ENCODE measurements at places on chromosomes 6 and 20.

DNA sequence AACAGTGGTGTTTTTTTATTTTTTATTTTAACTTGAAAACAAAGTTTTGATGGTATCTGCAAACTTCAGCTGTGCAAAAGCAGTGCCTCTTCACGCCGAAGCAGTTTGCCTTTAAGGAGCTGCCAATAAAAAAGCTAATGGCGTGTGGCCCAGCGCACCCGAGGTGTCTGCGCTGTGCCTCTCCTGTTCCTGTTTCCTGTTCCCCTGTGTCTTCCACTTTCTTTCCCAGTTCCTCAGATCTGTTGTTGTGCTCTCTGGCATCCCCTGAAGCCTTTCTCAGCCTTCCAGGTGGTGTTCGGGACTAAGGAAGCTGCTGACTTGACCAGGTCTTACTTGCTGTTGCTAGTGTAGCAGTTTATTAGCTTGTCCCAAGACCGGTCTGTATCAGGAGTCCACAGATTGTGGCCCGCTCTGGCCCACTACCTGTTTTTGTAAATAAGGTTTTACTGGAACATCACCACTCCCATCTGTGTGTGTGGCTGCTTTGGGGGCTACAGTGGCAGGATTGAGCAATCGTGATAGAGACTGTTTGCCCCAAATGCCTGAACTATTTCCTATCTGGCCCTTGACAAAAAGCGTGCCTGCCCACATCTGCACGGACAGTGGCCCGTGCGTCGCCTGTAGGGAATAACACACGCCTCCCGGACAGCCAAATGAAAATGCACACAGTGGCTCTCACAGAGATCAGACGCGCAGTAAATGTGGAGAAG, 178.3 kb downstream of the TMEM242 start:
- no peak for DNase-seq

GRCh38 chr20:46362921-46363867, 43.2 kb downstream of the ELMO2 start:
- DNase-seq: no peak

DNA sequence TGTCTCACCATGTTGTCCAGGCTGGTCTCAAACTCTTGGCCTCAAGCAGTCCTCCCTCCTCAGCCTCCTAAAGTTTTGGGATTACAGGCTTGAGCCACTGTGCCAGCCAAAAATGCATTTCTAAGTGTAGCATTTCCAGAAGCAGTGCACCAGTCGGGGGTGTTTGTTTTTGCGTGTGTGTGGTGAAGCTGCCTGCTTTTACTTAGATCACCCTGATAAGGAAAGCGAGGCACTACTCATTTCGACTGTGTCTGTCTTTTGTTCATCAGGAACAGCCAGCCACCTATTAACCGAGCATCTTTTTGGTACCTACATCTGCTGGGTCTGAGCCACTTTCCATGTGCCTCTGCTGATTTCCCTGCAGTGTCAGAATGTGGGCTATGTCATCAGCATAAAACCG, 18.7 kb downstream of the SIRT5 start:
- no peak for DNase-seq

GRCh38 chr6:20722455-20722854, 188.2 kb downstream of the CDKAL1 start:
- DNase-seq: no peak

- DNase-seq: no peak
Measured at GRCh38 chr6:105981002-105981887, 104.9 kb upstream of the PRDM1 start.

DNA sequence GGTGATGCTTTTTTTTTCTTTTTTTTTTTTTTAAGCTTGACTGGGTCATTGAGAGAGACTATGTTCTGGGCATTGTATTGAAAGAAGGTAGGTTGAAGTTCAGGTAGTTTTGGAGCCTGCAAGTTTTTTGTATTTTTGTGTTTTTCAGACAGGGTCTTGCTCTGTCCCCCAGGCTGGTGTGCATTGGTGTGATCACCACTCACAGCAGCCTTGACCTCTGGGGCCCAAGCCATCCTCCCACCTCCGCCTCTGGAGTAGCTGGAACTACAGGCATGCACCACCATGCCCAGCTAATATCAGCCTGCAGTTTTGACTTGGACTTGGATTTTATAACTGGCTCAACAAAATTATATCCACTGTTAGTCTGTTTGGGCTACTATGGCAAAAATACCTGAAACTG, 31.7 kb upstream of the TFAP2A start:
- no peak for DNase-seq

DNA sequence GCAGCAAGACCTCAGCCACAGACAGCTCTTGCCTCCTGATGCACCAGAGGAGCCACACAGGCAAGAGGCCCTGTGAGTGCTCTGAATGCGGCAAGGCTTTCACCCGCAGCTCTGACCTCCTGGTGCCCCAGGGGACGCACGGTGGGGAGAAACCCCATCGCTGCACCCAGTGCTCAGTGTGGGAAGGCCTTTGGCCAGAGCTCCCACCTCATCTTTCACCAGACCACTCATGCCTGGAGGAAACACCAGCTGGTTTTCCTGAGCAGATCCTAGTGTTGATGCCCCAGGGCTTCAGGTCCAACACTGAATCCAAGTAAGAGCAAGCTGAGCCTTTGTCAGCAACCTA, 37.0 kb upstream of the XRN2 start:
- no peak for DNase-seq

DNA sequence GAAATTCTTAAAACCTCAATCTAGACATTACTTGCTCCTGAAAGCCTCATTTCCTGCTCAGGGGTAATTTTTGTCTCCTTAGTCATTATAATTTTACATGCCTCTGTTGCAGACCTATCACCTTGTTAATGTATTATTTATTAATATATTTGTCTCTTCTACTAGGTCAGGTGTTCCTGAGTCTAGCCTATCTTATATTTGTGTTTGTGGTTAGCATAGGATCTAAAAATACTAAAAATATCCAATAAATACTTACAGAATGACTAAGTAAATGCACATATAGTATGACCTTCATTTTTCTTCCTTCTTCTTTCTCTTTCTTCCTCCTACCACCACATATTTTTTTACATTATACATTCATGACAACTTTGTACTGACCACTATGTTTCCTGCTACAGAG, 268.9 kb upstream of the HS3ST5 start:
- DNase-seq: no peak

DNA sequence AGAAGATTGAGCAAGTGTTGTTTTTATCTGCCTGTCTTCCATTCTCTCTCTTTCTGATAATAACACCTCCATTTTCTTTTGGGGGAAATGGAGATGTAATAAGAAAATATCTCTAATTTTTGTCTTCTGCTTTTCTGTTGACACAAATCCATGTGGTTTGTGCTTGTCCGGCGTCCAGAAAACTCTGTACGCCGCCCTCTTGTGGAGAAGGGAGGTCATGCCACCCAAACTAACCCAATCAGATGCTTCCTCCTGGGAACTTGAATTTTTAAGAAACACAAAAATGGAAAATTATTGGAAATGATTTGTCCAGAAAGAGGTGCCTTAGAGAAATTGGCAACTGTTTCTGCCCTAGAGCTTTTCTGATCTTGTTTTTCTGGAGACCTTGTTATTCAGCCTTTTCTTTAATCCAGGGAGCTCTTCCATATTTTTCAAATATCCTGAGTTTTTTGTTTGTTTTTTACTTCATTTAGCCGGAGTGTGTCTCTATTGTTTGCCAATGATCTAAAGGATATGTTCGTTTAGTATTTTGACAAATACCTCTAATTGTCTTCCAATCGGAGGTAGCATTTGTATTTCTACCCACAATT, 17.8 kb upstream of the FNDC1 start:
- DNase-seq: no peak

DNA sequence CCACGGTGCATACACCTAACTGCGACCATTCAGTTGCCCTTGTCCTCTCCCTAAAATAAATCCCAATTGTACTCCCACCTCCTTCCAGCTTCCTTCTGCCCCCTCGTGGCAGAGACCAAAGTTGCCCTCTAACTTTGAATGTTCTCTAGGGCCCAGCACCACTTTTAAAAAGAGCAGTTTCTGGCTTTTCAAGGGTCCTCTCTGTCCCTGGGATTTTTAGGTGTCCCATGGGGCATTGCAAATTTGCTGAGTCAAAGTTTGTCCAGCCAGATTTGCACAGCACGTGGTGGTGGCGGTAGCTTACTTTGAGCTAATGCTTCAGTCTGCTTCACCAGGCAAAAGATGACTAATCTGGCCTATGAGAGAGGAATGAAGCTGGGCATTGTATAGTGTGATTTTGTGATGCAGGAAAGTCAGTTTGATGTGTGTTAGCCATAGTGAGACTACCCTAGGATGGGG, 100.2 kb downstream of the PERP start:
- DNase-seq: no peak

GRCh38 chr20:3751675-3752385, 15.7 kb downstream of the ADISSP start:
- DNase-seq: no peak

DNA sequence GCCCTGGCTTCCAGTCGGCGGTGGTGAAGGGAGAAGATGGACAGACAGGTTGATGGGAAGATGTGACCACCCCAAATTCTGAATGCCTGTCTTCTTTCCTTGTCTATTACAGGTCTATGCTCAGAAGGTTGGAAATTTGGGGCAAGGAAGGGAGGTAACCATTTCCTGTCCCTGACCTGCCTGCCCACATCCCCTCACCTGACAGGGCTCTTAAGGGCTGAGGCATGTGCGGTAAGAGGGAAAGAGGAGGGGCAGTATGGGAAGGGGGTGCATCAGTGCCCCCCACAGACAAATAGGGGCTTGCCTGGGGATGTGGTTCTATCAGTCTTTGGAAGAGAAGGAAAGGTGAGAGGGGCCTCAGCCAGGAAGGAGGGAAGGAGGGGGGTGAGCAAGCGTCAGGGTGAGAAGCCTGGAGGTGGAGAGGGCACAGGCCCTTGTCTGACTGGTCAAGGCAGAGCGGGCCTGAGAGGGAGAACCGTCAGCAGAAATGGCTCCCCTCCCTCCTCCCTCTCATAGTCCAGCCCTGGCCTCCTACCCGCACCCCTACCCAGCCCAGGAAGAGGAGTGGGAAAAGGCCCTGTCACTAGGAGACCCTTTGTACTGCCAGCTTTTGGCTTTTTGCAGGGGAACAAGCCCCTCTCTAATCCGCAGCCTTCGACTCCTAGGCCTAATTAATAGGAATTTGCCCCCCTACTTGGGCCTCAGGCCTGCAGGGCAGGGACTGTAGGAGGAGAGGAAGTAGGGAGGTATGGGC, 104.4 kb upstream of the FOXP4 start:
- DNase-seq: no peak

DNA sequence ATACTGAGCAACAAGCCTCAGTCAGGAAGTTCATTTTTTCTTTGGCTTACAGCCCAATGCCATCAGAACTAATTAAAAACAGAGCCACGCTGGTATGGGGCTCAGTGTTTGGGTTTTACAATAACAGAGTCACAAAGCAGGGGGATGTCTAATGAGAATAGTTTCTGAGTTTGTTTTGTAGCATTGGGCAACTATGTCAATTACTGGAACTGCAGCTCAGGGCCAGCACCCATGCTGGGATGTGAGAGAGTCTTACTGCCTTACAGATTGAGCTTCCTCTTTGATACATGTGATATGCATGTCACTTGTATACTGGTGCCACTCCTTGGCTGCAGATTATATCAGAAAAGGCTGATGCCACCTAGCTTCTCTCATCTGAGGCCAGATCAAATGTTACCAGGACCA, 117.6 kb downstream of the TFAP2B start:
- no peak for DNase-seq

DNA sequence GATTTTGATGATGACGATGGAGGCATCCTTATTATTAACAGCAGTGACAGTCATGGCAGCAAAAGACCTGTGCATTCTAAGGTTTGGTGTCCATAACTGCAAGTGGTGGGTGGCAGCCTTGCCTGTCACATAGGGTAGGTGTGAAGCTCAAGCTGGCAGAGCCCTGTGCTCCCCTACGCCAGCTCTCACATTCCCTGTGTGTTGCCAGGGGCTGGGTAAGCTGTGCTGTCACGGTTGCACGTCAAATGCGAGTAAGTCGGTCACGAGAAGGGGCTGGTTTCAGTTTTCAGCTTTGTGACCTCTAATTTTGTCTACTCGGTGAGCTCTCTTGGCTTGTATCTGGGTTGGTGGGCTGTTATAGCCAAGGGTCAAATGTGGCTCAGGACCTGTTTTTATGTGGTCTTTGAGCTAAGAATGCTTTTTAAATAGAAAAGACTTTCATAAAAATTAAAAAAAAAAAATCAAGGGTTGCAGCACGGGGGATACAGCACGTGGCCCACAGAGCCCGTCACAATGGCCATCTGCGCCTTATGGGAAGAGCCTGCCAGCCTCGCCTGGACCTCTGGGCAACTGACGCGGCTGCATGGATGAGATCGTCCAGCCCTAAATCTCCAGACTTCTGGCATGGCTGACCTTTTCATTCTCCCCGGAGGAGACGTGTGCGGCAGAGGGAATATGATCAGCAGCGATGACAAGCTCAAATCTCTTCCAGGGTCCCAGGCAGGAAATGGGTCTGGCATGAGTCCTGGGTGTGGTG, 148.5 kb downstream of the PHACTR3 start:
- DNase-seq: no peak

- no peak for DNase-seq
Measured at GRCh38 chr20:10501402-10501801, 66.3 kb downstream of the SLX4IP start.

DNA sequence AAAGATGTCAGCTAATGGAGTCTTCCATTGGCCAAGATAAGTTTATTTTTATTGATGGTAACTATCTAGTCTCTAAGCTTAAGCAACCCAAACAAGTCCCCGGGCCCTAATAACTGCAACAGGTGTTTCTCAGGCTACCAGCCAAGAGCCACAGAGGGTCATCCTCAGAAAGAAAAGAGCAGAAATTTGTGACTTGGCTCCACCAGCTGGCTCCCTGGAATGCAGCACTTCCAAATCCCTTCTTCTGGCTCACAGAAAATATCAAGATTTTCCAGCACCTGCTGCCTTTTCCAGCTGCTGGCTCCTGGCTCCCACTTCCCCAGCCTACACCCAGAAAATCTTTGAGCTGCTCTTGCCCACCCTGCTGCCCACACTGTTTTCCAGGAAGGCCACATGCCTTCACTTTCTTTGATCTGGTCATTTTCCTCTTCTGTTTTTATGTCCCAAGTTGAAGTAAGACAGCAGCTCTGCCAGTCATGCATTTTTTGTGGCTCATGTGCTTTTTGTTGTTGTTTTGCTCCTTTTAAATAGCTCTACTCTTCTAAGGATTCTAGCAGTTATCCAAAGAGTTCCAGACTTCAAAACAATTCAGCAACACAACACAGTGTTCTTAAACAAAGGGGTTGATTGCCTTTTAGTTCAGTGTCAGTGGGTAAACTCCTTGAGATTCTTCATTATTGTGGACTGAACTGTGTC, 151.0 kb upstream of the SMLR1 start:
- DNase-seq: no peak

- no peak for DNase-seq
Measured at GRCh38 chr20:4332121-4332860, 316.9 kb upstream of the RNF24 start.

- no peak for DNase-seq
Measured at GRCh38 chr20:38148328-38149102, 16.6 kb downstream of the TGM2 start.

GRCh38 chr6:27617700-27618689, 145.1 kb upstream of the ZNF184 start:
- DNase-seq: no peak

- no peak for DNase-seq
Measured at GRCh38 chr20:4657096-4657495, 64.6 kb upstream of the PRND start.

All from stimulated activated CD8-positive, alpha-beta memory T cell treated with anti-CD3 and anti-CD28 coated beads, Interleukin-15, amount 100 ng/mL, for 24 hours (primary cell).